ENCODE measurements at places on chromosomes 3 and 15. TPM values are rescaled to one million over a fixed set of nuclear protein-coding genes. Genes with fewer than 3 reads are reported as not detected.

- no peak for DNase-seq
These were observed 36.8 kb upstream of the FNDC3B start for GRCh38 chr3:172002512-172003078.

- DNase-seq: peak; percentile 32
These were observed 28.3 kb downstream of the MELTF start for GRCh38 chr3:197001106-197001971.

DNA sequence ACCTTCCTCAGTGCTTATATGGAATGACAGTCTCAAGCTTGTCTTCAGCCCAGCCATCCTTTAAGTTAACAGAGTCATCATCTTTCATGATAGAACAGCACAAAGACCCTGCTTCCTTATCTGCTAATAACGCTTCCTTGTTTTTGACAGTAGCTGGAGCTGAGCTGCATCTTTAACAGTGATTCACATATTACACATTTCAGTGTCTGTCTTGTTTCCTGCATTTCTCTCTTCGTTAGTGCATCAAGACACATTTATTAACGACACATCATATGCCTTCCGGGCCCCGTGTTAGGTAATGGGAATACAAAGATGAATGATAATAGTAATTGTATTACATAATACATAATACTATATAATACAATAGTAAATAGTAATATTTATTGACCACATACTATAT, 30.2 kb upstream of the GREM1 start:
- DNase-seq: no peak

DNA sequence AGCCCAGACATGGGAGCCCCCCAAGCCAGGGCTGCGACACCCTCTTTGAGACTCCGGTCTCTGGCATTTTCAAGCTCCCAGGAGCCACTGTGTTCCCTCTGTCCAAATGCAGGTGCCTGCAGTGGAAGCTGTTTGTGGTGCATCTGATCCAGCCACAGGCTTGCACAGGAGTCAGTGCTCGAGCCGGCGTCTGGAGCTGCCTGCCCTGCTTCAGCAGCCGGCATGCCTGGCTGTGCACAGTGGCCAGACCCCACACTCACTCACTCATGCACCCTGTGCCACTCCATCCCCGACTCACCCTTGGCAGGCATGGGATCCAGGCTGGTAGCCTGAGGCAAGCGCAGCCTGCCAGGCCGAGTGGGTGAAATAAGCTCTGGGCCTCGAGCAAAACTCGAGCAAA, 555.0 kb upstream of the CCDC54 start:
- no peak for DNase-seq

The GPR27 gene
- 0.28 TPM for total RNA-seq
